ENCODE measurements at places on chromosomes 3 and 15. TPM values are rescaled to one million over a fixed set of nuclear protein-coding genes. Genes with fewer than 3 reads are reported as not detected.

GRCh38 chr15:87874896-87875711 is 381.4 kb downstream of the NTRK3 start:
- peak; percentile 47 for DNase-seq

GRCh38 chr3:15724446-15724845 is 73.3 kb downstream of the ANKRD28 start:
- no peak for DNase-seq

DNA sequence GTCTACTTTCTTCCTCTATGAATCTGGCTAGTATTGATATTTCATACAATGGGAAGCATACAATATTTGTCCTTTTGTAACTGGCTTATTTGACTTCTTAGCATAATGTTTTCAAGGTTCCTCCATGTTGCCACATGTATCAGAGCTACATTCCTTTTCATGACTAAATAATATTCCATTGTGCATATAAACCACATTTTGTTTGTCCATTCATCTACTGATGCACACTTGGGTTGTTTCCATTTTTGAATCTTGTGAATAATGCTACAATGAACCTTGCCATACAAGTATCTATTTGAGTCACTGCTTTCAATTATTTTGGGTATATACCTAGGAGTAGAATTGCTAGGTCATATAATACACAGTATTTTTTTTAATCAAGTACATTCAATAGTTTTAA is 38.0 kb downstream of the OSBPL10 start:
- no peak for DNase-seq

CMTM8 gene
- 9.6 TPM for polyA plus RNA-seq

UNC45A gene
- 48.9 TPM for polyA plus RNA-seq

DNA sequence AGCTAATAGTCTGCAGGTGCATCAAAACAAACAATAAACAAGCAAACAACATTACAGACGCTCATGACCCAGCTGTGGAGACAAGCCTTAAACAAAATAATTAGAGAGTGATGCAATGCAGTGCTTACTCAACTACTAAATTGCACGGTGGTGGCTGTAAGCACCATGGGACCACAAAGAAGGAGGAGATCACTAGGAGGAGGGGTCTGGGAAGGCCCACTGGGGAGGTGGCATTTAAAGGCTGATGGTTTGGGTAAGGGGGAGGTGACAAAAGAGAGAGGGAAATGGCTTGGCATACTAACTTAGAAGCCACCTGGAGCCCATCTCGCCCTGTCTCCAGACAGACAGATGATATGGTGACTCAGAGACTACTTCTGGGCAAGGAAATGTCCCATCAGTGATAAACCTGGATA is 516.7 kb downstream of the FOXP1 start:
- DNase-seq = peak; percentile 37

DNA sequence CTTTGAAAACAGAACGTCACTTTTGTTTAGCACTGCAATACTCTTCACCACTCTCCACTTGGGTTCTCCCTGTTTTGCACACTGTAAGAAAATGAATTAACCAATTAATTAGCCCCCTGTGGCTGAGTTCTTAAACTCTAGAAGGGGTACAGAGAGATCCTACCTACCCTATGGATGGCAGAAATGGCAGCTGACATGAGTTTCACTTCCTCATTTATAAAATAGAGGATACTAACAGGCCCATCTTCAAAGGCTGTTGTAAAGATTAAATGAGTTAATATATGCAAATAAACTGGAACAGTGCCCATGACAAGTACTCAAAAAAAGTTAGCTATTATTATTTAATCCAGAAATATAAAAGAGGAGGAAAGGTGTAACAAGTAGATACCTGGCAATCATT is 36.9 kb downstream of the SUCLG2 start:
- DNase-seq = no peak

MESP1 gene
- 6.0 TPM for polyA plus RNA-seq

- DNase-seq = no peak
Observed at GRCh38 chr3:31906182-31906581, 74.9 kb downstream of the OSBPL10 start.

DNA sequence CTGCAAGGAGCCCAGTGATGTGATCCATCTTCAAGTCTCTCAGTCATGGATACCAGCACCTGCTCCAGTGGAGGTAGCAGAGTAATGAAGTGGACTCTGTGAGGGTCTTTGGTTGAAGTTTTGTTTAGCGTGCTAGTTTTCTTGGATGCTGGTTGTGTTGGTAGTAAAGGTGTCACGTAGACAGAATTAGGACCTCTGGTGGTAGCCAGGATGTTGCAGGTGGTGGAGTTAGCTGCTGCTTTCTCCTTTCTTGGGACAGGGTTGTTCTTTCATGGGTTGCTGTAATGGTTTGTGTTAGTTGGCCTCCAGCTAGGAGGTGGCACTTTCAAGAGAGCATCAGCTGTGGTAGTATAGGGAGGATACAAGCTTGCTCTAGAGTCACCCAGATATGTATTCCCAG is 125.2 kb downstream of the ANXA2 start:
- DNase-seq = no peak

SLITRK3 gene
- 0.30 TPM for polyA plus RNA-seq

Data from kidney (tissue), 22 donors.